ENCODE measurements at places on chromosomes 11 and 22.

- no peak for DNase-seq
These were observed 549.3 kb downstream of the OPCML start for GRCh38 chr11:132982772-132983640.

GRCh38 chr22:39021552-39022250, 774 bp downstream of the APOBEC3D start:
- DNase-seq = no peak

DNA sequence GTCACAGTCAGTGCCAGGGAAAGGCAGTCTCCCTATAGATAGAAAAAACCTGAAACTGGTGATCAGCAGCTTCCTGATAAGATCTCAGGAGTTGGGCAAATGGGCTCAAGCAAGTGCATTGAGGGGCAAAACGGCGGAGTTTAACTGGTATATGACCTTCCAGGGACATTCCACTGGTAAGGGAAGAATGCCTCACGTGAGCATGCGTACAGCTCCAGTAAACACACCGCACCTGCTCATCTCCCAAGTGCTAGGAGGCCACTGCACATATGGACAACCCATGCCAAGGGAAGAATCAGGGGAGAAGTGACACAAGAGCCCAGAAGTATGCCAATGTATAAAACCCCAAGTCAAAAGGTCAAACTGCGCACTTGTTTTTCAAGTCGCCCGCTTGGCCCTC, 11.6 kb downstream of the HEPHL1 start:
- DNase-seq = no peak

DNA sequence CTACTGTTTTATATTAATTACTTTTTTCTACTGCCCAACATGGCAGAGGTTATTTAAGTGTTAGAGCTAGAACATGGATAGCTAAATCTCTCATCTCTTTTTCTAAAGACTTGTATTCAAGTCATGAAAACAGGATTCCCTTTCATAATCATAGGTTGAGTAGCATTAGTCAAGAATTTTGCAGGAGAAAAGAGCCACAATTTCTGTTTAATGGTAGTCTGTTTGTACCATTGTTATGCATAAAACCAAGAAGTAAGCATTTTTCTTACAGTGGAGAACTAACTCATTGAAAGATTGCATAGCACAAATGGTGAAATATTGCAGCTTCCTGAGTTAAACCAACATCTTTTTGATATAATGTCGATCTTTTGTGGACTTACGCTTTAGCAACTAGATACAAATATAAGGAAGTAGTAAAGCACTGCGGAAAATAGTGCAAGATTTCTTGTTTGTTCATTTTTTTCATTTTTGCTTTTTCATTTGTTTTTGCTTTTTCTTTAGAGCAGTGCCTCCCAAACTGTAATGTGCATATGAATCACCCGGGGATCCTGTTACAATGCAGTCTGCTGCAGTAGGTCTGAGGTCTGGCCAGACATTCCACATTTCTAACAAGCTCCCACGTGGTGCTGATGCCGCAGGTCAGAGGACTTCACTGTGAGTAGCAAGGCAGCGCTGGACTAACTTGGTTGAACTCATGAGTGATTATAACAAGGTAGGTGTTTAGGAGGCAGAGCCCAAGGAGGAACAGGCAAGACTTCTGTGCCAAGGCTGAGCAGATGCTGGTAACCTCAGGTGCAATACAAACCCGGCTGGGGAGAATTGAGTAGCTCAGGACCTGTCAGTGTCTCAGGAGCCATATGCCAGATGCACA, 4.6 kb downstream of the ETS1 start:
- DNase-seq = no peak

- no peak for DNase-seq
These were observed 21.2 kb upstream of the MGAT3 start for GRCh38 chr22:39435616-39436015.

- DNase-seq = no peak
These were observed 3.4 kb downstream of the ELF5 start for GRCh38 chr11:34510218-34510617.

DNA sequence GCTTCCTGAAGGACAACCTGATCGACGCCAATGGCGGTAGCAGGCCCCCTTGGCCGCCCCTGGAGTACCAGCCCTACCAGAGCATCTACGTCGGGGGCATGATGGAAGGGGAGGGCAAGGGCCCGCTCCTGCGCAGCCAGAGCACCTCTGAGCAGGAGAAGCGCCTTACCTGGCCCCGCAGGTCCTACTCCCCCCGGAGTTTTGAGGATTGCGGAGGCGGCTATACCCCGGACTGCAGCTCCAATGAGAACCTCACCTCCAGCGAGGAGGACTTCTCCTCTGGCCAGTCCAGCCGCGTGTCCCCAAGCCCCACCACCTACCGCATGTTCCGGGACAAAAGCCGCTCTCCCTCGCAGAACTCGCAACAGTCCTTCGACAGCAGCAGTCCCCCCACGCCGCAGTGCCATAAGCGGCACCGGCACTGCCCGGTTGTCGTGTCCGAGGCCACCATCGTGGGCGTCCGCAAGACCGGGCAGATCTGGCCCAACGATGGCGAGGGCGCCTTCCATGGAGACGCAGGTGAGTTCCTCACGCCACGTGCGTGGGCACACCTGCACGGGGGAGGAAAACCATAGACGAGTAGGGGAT, 1.5 kb downstream of the BCR start:
- no peak for DNase-seq

DNA sequence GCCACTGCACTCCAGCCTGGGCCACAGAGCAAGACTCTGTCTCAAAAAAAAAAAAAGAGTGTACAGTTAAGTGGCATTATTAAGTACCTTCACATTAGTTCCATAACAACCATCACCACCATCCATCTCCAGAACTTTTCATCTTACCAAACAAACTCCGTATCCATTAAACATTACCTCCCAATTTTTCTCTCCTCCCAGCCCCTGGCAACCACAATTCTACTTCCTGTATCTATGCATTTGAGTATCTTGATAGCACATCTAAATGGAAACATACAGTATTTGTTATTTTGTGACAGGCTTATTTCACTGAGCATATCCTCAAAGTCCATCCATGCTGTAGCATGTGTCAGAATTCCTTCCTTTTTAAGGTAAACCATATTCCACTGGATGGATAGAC, 46.8 kb downstream of the DGCR2 start:
- DNase-seq = no peak

- DNase-seq = no peak
These were observed 74.9 kb downstream of the DSCAML1 start for GRCh38 chr11:117722082-117722481.

DNA sequence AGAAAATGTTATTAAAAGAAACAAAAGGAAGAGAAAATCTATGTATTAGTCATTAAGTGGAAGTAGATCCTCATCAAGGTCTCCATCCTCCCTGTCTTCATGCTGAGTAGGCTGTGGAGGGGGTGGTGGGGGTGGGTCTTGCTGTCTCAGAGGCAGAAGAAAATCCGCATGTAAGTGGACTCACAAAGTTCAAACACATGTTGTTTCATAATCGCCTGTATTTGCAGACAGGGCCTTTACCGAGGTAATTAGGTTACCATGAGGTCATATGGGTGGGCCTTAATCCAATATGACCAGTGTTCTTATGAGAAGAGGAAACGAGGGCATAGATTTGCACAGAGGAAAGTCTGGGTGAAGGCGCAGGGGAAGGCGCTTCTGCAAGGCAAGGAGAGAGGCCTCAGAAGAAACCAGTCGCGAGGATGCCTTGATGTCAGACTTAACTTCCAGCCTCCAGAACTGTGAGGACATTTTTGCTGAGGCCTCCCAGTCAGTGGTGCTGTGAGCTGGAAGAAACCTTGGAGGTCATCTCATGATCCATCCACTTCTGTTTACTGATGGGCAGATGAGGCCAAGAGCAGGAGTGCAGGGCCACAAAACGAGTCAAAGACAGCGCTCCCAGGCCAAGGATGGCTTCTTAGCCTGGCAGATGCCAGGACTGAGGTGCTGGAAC, 49.3 kb upstream of the THY1 start:
- DNase-seq = no peak

DNA sequence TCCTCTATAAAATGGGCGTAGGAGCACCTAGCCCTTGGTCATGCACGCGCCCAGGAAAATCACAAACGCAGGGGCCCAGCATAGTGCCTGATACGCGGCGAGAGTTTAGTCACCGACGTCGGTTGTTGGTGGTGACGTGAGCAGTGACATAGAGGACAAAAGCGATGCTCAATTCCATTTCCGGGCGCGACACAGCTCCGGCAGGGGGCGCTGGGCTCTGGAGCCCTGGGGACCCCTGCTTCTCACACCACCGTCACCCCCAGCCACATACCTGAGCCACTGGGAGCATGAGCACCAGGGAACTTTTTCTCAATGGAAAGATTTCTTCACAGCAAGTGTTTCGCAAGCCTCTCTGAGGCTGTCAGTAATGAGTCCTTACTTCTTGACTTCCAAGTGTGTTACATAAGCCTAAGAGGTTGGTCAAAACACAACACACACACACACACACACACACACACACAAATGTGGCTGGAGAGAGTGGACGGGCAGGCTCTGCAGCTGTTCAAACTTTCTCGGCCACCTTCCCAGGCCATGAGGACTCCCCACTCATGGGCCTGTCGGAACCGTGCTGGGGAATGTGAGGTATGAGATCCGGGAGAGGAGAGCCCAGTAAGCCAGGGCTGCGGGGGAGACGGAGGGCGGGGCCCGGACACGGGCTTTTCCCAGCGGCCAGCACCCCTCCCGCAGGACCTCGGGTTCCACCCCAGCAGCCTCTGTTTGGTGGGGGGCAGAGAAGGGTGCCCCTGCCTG, 36.9 kb upstream of the LINC01488 start:
- DNase-seq = no peak

GRCh38 chr11:124876818-124877630, 11.8 kb downstream of the ROBO3 start:
- no peak for DNase-seq

GRCh38 chr11:59261150-59261549, 48.4 kb upstream of the MPEG1 start:
- no peak for DNase-seq

GRCh38 chr11:67230406-67230805, 35.9 kb upstream of the GRK2 start:
- DNase-seq = no peak

- DNase-seq = peak; percentile 18
These were observed 15.1 kb upstream of the RGL4 start for GRCh38 chr22:23675502-23676415.

DNA sequence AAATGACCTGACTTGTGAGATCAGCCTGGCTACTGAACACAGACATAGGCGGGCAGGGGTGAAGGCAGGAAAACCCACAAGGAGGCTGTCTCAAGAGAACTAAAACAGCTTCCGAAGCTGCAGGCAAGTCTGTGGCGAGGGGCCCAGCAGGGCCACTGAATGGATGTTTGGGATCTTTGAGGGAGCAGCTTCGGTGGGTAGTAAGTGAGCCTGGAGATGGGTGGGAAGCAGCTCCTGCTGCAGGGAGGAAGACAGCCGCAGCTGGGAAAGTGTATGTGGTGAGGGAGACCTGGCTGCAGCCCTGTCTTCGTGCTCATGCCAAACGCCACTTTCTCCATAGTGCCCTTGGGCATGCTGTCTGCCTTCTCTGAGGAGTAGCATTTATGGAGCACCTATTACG, 3.4 kb downstream of the CCDC86 start:
- no peak for DNase-seq

- peak; percentile 59 for DNase-seq
These were observed 29.9 kb downstream of the ARVCF start for GRCh38 chr22:19986410-19987341.

Measured in CD4-positive, alpha-beta T cell treated with Interleukin-10 for 1 hour (primary cell).